Stimulated activated CD8-positive, alpha-beta memory T cell treated with anti-CD3 and anti-CD28 coated beads, Interleukin-7, amount 100 ng/mL, for 1 hour (primary cell): ENCODE measurements at places on chromosomes 2 and 18.

GRCh38 chr2:9556121-9556743 lies 602 bp upstream of the ADAM17 start:
- DNase-seq: no peak

- DNase-seq: no peak
Observed at GRCh38 chr18:741931-742512, 29.6 kb upstream of the ENOSF1 start.

GRCh38 chr18:4232656-4233055 lies 222.5 kb downstream of the DLGAP1 start:
- DNase-seq: no peak

- no peak for DNase-seq
Observed at GRCh38 chr2:190553254-190553653, 18.7 kb upstream of the NEMP2 start.

- no peak for DNase-seq
Observed at GRCh38 chr2:60212181-60212945, 341.1 kb downstream of the BCL11A start.

DNA sequence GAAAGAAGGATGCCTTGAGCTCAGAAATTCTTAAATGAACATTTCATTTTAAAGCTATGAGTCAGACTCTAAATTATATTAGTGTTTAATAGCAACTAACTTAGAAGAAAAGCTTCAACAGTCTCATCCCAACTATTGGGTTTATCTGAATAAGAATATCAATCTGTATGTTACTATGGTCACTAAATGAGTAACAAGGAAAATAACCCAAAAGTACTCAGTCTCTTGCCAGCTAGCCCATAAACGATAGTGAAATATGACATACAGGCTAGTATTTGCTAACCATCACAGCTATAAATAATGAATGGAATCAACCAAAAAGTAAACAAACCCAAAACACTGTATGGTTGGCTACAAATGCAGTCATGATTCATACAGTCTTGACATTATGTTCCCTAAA lies 174.9 kb downstream of the RAB3GAP1 start:
- no peak for DNase-seq

- no peak for DNase-seq
Observed at GRCh38 chr2:3149441-3150217, 228.0 kb downstream of the EIPR1 start.

DNA sequence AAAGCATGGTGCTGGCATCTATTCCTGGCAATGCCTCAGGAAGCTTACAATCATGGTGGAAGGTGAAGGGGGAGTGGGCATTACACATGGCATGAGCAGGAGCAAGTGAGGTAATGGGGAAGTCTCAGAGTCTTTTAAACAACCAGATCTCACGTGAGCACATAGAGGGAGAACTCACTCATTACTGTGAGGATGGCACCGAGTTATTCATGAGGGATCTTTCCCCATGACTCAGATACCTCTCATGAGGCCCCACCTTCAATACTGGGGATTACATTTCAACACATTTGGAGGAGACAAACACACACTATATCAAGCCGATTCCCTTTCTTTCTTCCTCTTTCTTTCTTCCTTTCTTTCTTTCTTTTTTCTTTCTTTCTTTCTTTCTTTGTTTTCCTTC lies 47.9 kb upstream of the FANCL start:
- DNase-seq: no peak
